NCI-H524 (cell line): ENCODE measurements at places on chromosomes 6 and 20.

DNA sequence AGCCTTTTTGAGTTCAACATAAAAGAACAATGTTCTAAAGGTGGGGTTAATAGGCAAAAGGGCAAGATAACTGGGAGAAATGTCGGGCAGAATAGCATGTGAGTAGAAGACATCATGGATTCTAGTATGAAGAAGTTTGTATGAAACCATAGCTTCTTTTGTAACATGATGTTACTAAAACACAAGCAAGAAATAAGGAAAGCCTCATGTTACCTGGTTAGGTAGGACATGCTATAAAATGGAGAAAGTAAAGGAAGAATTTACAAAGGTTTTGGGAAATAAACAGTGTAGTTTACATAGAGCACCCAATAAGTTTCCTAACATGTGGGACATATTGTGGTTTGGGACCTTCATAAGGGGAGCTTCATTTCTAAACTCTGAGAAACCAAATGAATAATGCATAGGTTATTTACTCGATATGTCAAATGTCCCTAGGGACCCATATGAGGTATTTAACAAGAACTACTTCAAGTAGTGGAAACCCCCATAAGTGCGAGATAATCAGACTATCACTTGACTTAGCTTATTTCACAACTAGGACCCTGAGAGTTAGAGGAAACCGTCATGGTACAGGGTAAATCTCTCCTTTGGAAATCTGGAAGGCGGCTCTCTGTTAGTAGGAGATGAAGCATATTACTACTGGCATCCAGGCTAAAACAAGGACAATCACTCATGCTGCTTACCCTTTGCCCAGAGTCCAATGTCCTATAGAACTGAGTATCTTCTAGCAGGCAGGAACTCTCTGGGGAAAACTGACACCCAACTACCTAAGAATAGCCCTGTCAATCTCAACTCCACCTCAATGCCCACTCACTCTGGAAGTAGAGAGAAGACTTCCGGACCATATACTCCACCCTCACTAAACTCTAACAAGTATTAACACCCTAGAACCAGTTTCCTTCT lies 57.5 kb downstream of the ILRUN start:
- DNase-seq, result no peak

DNA sequence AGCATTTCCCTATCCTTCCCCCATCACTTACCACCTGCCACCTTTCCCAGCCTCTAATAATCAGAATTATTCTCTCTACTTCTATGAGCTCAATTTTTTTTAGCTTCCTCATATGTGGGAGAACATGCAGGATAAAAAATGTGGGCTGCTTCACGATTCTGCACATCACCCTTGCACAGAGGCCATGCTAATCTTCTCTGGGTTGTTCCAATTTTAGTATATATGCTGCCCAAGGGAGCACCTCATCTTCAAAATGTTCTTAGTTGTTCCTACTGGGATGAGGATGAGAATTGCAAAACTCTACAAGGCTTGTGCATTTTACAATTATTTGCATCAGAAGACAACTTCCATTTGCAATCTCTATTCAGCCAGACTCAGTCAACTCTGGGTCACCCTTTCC lies 58.1 kb downstream of the LAMA4 start:
- no peak for DNase-seq

- DNase-seq, result no peak
These were observed 2.0 kb downstream of the HLA-B start for GRCh38 chr6:31354864-31355582.

DNA sequence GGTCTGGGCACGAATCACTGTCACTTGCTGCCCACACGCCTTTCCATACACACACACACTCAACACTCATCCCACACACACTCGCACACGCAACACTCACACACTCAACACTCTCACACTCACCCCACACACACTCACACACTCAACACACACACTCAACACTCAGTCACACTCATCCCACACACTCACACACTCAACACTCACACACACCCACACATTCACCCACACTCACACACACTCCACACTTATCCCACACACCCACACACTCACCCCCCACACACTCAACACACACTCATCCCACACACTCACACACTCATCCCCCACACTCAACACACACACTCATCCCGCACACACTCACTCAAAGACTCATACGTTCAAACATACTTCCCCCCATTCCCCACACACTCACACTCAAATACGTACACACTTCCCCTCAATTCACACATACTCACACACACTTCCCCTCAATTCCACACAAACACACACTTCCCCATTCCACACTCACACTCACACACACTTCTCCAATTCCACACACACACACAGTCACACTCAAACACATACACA lies 9.0 kb upstream of the HRH3 start:
- DNase-seq, result no peak

GRCh38 chr6:142738035-142738396 lies 207.0 kb downstream of the HIVEP2 start:
- DNase-seq, result no peak

- no peak for DNase-seq
These were observed 123.7 kb upstream of the MLIP start for GRCh38 chr6:53987522-53987888.

GRCh38 chr20:15593081-15593480 lies 980.2 kb downstream of the KIF16B start:
- DNase-seq, result no peak

DNA sequence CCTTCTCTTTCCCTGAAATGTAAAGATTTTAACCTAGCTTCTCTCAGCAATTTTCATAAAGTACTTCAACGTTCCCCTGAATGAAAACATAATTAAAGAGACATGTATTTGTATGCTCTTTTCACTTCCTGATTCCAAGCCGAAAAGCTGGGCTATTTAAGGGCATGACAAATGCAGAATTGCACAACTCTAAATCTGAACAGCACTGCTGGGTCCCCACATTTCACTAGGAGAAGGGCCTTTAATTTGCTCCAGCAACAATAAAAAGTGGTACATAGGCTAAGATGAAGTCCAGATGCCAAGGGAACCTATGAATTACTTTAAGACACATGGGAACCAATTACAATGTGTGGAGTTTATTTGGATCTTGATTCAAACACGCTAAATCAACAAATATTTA lies 42.0 kb downstream of the IRAK1BP1 start:
- no peak for DNase-seq

GRCh38 chr6:107579456-107580056 lies 89.6 kb downstream of the SOBP start:
- DNase-seq, result no peak

- DNase-seq, result no peak
These were observed 21.7 kb downstream of the YTHDF1 start for GRCh38 chr20:63194007-63194796.

- DNase-seq, result no peak
These were observed 22.5 kb upstream of the SSR1 start for GRCh38 chr6:7335519-7335918.

- DNase-seq, result no peak
These were observed 80.8 kb downstream of the SCAF8 start for GRCh38 chr6:154814063-154814462.

DNA sequence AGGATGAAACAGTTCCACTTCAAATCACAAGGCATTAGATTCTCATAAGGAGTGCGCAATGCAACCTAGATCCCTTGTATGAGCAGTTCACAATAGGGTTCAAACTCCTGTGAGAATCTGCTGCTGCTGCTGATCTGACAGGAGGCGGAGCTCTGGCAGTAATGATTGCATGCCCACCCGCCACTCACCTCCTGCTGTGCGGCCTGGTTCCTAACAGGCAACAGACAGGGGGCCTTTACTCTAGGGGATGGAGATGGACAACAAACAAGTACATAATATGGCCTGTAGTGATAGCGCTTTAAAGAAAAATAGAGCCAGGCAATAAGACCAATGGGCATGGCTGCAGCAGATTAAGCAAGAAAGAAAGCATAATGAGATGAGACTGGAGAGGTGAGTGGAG lies 2.7 kb upstream of the TBC1D22B start:
- no peak for DNase-seq

DNA sequence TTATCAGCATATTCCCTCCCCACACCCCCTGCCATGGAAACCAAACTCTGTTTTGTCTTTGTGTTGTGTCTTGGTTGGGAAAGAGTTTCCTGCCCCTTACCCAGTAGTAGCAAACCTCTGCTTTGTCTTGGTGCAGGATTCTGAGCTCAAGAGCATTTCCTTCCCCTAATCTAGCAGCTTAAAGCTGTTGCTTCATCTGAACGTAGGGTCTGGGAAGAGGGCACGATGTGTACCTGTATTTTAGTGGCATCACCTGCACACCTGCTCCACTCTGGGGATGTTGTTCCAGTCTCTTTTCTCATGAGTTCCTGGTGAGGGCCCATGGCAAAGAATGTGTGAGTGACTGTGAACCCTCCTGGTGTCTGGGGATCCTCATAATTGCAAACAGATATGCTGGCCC lies 164.7 kb downstream of the SCP2D1 start:
- DNase-seq, result no peak

DNA sequence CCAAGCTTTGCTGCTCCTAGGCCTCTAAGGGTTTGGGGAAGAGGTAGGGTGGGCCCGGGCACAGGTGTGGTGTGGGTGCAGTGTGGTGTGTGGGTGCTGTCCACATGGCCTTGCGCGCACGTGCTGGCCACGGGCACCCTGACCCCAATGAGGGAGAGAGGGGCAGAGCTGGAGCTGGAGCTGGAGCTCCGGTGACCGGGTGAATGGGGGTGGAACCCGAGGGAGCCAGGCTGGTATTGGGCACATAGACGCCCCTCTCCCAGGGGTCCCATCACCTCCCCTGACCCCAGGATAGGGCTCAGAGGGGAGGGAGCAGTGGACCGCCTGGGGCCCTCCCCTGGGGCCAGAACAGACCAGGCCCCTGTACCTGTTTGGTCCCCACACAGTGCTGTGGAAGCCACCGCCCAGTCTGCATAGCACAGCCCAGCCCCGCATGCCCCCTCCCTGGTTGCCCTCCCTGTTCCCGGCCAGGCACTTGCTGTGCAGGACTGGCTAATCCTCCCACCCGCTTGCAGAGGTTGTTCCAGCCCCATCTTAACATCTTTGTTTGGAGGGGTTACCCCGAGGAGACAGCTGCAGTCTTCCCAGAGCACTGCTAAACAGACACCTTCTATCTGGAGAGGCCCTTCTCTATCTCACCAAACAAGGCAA lies 984 bp downstream of the ADAM33 start:
- no peak for DNase-seq

- peak; percentile 10 for DNase-seq
These were observed 4.2 kb downstream of the FOXC1 start for GRCh38 chr6:1613688-1614447.

GRCh38 chr6:125507987-125508655 lies 206.4 kb upstream of the HDDC2 start:
- peak; percentile 97 for DNase-seq

GRCh38 chr20:3934624-3935023 lies 45.4 kb downstream of the PANK2 start:
- DNase-seq, result no peak

GRCh38 chr6:124604719-124605118 lies 357.5 kb upstream of the RNF217 start:
- no peak for DNase-seq

DNA sequence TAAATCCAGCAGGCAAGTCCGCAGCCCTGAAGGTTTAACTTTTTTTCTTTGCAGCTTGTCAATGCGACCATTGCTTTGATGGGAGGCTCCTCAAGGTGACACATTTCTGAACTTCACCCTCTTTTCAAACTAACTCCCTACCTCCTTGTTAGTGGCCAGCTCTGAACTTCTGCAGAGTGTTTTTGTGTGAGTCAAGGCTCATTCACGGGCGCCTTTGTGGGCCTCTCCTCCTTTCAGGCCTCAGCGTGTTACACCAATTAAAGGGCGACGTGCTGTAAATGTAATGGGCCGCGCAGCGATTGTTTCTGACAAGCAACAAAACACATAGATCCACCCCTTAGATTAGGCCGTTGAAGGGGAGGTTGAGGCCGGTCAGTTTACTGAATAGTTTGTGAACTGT lies 45.5 kb upstream of the NR2E1 start:
- DNase-seq, result no peak

- DNase-seq, result no peak
These were observed 562.2 kb upstream of the NOX3 start for GRCh38 chr6:156017838-156018237.

- peak; percentile 67 for DNase-seq
These were observed 8.0 kb downstream of the TP53RK start for GRCh38 chr20:46681032-46681854.
